ENCODE measurements at places on chromosomes 6 and 20. TPM values are rescaled to one million over a fixed set of nuclear protein-coding genes. Genes with fewer than 3 reads are reported as not detected.

Gene PACSIN1
- 0.02 TPM for polyA plus RNA-seq

Gene ZNF512B
- 10.4 TPM for polyA plus RNA-seq

Gene CDH26
- polyA plus RNA-seq = 0.13 TPM

Gene C6orf15
- not detected for polyA plus RNA-seq

Gene CFAP61
- 0.62 TPM for polyA plus RNA-seq

Gene LINC00237
- polyA plus RNA-seq = not detected

Gene RIMS1
- 0.20 TPM for polyA plus RNA-seq

Gene DEFB124
- 0.26 TPM for polyA plus RNA-seq

Gene LHFPL5
- polyA plus RNA-seq = not detected

Gene HLA-DRB1
- not detected for polyA plus RNA-seq

Gene PRL
- not detected for polyA plus RNA-seq
